ENCODE measurements at places on chromosomes 6 and 20. TPM values are rescaled to one million over a fixed set of nuclear protein-coding genes. Genes with fewer than 3 reads are reported as not detected.
A peak's percentile ranks its signal among the peaks of the same experiment; 100 is the strongest.

The RBPJL gene
- not detected for total RNA-seq

The COX4I2 gene
- total RNA-seq, result not detected

The PNLDC1 gene
- not detected for total RNA-seq

The ZBTB12 gene
- 3.0 TPM for total RNA-seq

The COL9A3 gene
- 0.38 TPM for total RNA-seq

The IPCEF1 gene
- 2.1 TPM for total RNA-seq

The FOXC1 gene
- total RNA-seq, result 2.8 TPM

The CDH22 gene
- 0.13 TPM for total RNA-seq

The STMND1 gene
- not detected for total RNA-seq

- no peak for DNase-seq
Observed at GRCh38 chr6:106163966-106164877, 78.1 kb downstream of the PRDM1 start.

DNA sequence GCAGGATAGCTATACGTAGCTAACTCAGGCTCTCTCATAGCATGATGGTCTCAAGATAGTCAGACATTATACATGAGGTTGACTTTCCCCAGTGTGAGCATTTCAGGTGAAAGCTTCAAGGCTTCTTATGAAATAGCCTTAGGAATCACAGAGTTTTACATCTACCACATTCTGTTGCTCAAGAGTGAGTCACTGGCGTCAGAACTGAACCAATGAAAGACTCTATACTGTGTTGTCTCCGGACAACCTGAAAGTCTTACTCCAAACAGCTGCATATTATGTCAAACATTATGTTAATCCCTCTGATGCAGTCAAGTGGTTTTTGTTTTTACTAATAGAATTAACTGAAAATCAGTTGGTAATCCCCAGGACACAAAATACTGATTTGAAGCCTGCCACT lies 79.8 kb upstream of the TRDN start:
- no peak for DNase-seq

DNA sequence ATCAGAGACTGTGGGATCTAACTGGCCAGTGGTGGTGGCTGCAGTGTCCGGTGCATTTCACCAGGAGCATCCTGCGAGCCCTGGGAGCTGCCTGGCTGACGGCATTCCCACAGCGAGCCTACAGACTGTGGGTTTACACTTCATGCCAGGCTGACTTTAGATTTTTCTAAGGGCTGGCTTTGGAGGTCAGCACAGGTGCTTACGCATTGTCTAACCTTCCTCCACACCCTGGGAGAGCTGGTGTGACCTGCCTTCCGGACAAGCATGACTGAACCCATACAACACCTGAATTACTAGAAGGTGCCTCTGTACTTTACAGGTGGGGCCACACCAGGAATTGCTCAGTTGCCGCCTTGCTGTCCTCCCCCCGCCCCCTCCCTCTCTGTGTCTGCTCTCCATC lies 96.2 kb downstream of the RREB1 start:
- no peak for DNase-seq

DNA sequence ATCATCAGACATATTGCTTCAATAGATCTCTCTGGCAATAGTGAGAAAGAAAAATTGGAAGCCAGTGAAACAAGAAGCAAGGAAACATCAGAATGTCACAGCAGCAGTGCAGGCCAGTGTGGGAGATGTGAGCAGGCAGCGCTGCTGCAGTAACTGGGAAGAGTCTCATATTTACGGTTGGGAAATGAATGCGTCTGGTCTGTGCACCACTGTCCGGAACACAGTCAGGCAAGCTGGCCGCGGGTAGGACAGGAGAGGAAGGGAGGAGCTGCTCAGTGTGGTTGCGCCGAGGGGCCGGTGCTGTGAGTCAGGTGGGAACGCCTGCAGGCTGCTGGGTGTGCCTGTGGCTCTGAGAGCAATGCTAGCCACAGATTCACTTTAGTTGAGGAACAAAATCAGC lies 6.4 kb upstream of the PSMG4 start:
- no peak for DNase-seq

DNA sequence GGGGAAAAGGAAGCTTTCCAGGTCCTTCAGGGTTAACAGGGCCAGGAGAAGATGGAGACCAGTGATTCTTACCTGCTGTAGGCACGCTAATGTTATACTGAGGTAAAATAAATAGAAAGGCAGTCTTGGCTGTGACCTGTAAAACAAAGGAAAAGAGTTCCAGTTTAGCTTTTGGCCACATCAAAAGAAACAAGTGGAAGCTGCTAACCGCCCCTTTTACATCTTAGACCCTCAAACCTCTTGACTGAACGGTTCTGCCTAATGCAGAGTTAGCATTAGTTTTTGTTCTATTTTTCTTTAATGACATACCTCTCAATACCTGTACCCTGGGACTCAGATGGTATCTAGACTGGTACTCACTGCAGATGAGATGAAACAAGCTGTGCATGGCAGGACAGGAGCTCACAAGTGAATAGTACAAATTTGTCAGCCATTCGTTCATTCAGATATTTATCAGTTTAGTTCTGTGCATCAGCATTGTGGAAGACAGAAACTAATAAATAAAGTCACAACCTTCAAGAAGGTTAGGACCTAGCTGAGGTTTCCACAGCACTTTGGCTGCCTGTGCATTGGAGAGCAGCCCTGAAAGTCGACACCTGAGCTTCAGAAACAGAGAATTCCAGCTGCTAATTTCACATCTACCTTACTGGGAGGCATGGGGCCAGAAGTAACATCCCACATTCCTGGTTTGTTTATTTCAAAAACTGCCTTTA lies 41.0 kb downstream of the TRAM2 start:
- DNase-seq, result no peak

DNA sequence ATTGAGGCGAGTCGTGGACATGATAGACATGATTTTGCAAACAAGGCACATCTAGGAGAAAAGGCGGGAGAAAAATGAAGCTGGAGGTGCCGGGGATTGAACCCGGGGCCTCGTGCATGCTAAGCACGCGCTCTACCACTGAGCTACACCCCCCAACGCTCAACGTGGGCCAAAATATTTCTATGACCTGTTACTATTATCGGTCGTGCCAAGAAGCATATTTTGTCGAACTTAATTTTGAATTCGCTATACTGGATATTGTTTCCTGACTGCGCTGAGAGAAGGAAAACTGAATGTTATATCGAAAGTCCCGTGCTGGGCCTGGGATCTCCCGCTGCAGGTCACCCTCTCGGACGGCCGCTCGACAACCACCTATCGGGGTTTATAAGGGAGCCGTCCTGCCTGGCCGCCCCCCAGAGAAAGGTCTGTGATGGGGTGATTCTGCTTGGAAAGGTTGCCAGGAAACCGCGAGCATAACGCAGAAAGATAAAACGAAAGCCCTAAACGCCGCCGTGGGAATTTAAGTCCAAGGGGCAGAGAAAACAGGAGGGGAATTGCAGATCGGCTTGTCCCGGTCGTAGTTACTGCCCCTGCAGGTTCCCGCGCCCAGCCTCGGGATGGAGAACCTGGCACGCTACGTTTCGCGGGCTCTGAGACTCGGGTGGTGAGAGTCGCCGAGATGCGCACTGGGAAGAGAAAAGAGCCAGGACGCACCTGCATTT lies 60.0 kb downstream of the TRIM27 start:
- peak; percentile 83 for DNase-seq

DNA sequence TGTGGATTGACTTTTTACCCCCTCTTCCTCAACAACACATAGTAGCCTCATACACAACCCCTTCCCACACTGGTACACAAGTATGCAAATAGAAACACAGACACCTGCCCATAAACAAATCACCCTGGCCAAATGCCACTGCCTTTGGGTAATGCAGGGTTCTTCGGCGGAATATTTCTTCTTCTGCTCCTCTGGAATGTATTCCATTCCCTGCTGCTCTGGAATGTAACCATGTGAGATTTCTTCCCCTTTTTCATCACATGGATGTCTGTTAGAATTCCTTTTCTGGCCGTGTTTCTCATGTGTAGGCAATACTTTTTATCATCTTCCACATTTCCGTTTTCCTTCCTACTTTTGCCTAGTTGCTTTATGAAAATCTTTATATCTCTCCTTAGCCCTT lies 76.1 kb upstream of the TPD52L1 start:
- DNase-seq, result no peak

- no peak for DNase-seq
Observed at GRCh38 chr6:140388192-140388802, 1013.8 kb upstream of the CITED2 start.

DNA sequence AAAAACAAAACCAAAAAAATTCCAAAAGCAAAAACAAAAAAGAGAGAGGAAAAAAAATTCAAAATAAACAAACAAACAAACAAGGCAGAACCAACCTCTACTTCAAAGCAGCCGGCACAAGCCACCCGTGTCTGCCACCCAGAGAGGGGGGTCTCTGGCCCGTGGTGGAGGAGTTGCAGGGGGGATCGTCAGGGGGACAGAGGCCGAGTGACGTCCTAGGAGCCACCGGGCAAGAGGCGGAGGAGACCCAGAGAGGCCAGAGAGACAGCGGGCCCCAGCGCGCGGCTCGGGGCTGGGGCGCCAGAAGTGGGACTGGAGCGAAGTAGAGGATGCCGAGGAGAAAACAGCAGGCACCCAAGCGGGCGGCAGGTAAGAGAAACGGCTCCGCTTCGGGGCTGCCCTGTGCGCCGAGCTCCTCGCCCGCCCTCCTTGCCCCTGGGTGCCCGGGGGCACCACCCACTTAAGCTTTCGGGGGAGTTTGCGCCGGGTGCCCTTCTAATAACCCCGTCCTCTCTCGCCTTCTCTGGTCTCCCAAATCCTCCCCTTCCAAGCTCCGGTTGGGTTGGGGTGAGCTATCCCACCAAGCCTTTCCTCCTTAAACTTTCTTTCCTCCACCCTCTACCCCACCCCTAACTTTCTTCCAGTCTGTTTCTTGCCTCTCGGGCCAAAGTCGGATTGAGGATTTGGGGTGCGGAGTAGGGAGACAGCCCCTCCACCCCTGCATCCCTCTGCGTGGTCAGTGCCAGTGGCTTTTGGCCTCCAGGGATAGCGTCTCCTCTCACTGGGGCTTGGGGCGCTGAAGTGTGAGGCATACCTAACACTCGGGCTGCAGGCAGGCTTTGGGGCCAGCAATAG lies 1.0 kb downstream of the TSHZ2 start:
- no peak for DNase-seq

- no peak for DNase-seq
Observed at GRCh38 chr20:53070224-53070623, 98.1 kb downstream of the TSHZ2 start.

- peak; percentile 76 for DNase-seq
Observed at GRCh38 chr6:5084781-5085647, at the start of gene PPP1R3G. PPP1R3G (plus strand) TSS chr6:5085341; CDS start chr6:5085486, 145 bp downstream.

DNA sequence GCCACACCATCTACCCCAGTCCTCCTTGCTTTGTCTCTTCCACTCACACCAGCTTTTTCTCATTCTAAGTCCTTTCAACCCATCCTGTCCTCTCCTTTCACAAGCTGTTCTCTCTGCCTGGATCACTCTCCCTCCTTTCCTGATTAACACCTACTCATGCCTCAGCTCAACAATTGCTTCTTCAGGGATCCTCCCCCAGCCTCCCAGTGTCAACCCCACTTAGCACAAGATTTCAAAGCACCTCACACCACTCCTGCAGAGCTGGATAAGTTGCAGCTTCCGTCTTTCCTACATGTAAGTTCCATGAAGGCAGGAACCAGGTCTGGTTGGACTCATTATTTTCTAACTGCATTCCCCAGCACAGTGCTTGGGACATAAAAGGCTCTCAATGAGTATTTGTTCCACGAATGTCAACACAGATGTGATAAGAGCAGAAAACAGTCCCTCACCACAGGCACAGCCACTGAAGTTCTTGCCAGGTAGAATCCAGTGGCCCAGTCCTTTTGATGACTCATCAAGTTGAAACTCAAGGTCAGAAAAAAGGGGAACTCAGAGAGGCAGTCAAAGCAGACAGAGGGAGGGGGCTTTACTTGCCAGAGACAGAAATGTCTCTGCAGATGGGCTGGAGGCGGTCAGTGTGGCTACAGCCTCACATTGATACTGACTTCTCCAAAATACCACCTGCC lies 193.4 kb upstream of the PRDM1 start:
- no peak for DNase-seq

- DNase-seq, result no peak
Observed at GRCh38 chr6:16783509-16783908, 22.2 kb upstream of the ATXN1 start.
